Pancreas (tissue), 10 donors: ENCODE measurements at places on chromosomes 1 and 21.
A peak's percentile ranks its signal among the peaks of the same experiment; 100 is the strongest.

DNA sequence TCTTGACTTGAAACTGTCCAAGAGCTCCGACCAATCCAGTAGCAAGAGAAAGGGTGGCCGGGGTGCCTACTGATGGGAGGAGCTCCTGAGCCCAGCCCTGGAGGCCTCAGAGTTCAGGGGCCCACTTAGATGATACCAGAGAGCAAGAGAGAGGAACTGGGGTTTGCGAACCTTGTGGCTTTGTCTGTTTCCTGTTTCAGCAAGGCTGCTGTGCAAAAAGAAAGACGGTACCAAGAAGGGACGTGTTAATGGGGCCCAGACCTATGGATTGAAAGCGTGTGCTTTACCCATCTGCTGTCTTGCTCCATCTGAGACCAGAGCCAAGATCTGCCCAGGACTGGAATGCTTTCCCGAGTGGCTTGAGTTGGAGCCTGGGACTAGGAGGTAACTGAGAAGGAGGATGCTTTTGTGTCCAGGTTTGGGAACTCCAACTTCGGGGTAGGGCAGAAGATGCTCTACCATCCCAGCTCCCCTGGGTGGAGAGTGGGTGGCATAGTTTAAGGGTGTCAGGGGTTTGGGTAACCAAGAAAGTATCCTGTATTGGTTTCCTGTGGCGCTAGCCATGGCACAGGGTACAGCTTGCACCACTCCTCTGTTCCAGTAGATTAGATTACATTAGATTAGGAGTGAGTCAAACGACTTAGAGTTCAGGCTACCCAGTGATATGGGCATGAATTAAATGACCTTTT, at the start of gene TRAF3IP3:
TSS of gene TRAF3IP3 (plus strand) at position 128 of the 689 bp plus-strand sequence. CDS start 3,987 bp downstream, outside the sequence.
- H3K4me1 ChIP-seq, result no peaks in the 10 kb centered on the region
- no peaks in the 10 kb centered on the region for H3K27me3 ChIP-seq
- H3K4me3 ChIP-seq, result no peak within 1 kb of the TSS
- H3K27ac ChIP-seq, result no peak within 1 kb of the TSS
- DNase-seq, result peak; percentile 41
- no peaks in the 10 kb centered on the region for H3K36me3 ChIP-seq

GRCh38 chr1:4636644-4637380, 17.6 kb upstream of the AJAP1 start:
- no peaks in the 10 kb centered on the region for H3K4me1 ChIP-seq
- H3K4me3 ChIP-seq, result no peak overlapping the region
- no peaks in the 10 kb centered on the region for H3K36me3 ChIP-seq
- no peaks in the 10 kb centered on the region for H3K27me3 ChIP-seq
- DNase-seq, result no peak

DNA sequence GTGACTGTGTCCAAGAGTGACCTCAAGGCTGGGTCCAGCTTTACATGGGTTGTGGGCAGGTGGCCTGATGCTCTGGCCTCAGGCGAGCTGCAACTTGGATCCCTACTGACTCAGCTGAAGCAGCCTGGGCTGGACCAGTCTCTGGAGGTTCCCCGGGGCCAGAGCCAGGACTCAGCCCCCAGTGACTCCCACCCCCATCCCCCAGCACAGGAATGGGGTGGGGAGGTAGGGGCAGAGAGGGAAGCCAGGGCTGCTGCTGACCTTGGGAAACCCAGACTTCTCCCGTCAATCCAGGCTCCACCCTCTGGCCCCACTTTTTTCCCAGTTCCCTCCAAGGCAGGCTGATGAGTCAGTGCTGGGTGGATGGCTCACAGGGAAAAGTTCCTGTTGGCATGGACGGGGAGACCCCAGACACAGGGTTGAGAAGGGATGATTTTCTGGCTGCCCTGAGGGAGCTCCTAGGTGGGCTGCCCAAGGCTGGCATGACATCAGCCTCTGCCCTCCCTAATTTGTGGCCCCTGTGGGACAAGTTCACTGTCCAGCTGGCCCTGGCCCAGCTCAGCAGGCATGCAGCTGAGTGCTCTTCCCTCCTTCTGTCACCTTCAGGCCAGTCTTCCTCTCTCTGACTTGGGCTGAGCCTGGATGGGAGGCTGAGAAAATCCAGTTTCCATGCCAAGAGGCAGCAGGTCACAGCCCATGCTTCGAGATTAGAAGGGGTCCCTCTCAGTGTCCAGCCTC, 2.2 kb downstream of the ZC3H12A start:
- peak; percentile 75 for DNase-seq
- H3K4me1 ChIP-seq, result peaks cover 46% of the 10 kb centered on the region
- H3K27me3 ChIP-seq, result no peaks in the 10 kb centered on the region
- peak overlapping the region; percentile 93 for H3K27ac ChIP-seq

DNA sequence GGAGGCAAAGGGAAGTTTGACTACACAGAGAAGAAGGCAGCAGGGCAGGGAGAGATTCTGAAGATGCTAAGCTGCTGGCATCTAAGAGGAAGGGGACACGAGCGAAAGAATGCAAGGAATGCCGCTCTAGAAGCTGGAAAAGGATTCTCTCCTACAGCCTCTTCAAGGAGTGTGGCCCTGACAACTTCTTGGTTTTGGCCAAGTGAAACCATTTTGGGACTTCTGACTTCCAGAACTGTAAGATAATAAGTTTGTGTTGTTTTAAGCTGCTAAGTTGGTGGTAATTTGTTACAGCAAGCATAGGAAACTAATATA, 28.5 kb downstream of the MGST3 start:
- H3K27ac ChIP-seq, result no peak overlapping the region
- H3K4me3 ChIP-seq, result no peak overlapping the region
- H3K4me1 ChIP-seq, result no peaks in the 10 kb centered on the region
- peaks cover 17% of the 10 kb centered on the region for H3K36me3 ChIP-seq

- H3K4me3 ChIP-seq, result no peak overlapping the region
- no peak for DNase-seq
- H3K4me1 ChIP-seq, result no peaks in the 10 kb centered on the region
These were observed 30.0 kb upstream of the RALGPS2 start for GRCh38 chr1:178694923-178695525.

DNA sequence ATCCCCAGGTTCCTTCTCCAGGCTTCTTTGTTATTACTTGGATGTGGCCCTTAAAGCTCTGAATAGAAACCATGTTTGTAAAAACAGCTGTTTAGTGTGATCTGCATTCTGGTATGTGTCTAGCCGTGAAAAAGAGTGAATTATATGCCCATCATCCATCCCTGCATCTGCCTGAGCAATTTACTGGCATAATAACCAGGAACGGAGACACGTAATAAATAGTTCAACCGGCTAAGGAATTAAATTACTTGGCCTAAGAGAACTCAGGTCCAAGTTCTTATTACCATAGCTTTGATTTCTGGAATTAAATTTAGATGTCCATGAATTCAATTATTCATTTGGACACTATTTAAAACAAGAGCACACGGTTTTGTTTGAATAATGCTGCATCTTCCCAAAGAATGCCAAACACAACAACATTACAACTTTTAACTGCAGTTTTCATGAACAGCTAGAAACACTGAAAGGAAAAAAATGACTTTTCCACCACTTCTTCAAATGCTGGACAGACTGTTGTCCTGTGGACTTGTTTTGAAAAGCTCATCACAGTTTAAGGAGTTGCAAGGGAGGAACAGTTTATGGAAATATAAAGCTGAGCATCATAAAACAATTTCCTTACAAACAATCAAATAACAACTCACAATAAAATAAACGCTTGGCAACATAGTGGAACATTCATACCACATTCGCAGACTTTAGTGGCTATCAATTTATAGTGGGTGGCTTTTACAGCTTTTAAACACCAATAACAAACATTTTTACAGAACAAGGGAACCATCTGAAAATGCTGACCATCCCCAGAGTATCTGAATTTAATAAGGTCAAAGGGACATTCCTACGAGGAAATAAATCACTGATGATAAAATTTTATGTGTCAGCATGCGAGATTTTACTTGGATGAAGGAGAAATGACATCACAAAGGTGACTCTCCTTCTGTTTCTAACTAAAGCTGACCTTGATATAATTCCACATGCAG, 144.7 kb downstream of the APP start:
- H3K27me3 ChIP-seq, result no peaks in the 10 kb centered on the region
- H3K27ac ChIP-seq, result no peak overlapping the region
- no peak overlapping the region for H3K4me3 ChIP-seq
- no peak for DNase-seq

DNA sequence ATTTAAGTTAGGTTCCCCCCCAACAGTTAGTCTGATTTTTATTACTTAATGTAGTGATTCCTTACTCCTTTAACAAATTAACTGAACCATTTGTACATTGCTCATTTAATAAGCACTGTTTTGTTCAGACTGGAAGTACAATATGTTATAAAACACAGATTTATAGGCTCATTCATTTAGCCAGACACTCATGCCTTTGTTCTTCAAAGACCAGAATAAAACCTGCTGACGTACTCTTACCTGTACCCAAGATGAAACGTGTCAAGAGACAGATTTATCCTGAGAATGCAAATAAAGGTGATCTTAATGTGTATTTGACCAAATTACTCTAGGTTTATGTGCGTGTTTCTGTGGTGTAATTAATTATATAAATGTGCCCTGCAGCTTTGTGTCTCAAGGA, 92.8 kb downstream of the INTS7 start:
- no peak overlapping the region for H3K27ac ChIP-seq
- H3K36me3 ChIP-seq, result no peaks in the 10 kb centered on the region
- no peak overlapping the region for H3K4me3 ChIP-seq

DNA sequence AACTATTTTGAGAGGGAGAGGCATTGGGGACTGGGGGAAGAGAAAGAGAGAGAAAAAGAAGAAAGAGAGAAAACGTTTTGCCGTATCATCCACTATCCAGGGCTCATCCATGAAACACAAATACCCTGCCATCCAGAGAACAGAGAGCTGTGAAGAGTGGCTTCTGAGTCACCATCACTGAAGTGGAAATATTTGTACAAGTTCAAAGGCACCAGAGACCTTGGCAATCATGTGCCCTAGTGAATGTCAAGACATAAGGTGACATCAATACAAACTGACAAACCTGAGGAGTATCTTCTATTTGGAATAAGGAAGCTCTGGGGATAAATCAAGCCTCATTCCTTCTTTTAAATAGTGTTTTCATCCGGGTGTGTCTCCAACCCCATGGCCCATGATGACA, 197.2 kb upstream of the PROX1 start:
- peaks cover 4% of the 10 kb centered on the region for H3K4me1 ChIP-seq
- no peaks in the 10 kb centered on the region for H3K36me3 ChIP-seq
- H3K27me3 ChIP-seq, result no peaks in the 10 kb centered on the region
- no peak overlapping the region for H3K27ac ChIP-seq

GRCh38 chr1:23224739-23225648, 7.7 kb upstream of the HTR1D start:
- H3K27me3 ChIP-seq, result no peaks in the 10 kb centered on the region
- no peak overlapping the region for H3K4me3 ChIP-seq
- H3K36me3 ChIP-seq, result no peaks in the 10 kb centered on the region
- no peaks in the 10 kb centered on the region for H3K4me1 ChIP-seq
- no peak for DNase-seq
- no peak overlapping the region for H3K27ac ChIP-seq

GRCh38 chr1:30929135-30929889, 20.8 kb upstream of the SDC3 start:
- peaks cover 10% of the 10 kb centered on the region for H3K36me3 ChIP-seq
- H3K4me1 ChIP-seq, result no peaks in the 10 kb centered on the region
- H3K4me3 ChIP-seq, result no peak overlapping the region
- no peak for DNase-seq

- DNase-seq, result no peak
- peaks cover 9% of the 10 kb centered on the region for H3K4me1 ChIP-seq
- H3K4me3 ChIP-seq, result no peak overlapping the region
- H3K36me3 ChIP-seq, result no peaks in the 10 kb centered on the region
These were observed 76.7 kb upstream of the VCAM1 start for GRCh38 chr1:100642826-100643225.

GRCh38 chr1:201321826-201322390, 38.6 kb downstream of the PKP1 start:
- DNase-seq, result peak; percentile 39
- no peak overlapping the region for H3K4me3 ChIP-seq
- H3K27ac ChIP-seq, result no peak overlapping the region
- no peaks in the 10 kb centered on the region for H3K27me3 ChIP-seq
- no peaks in the 10 kb centered on the region for H3K4me1 ChIP-seq

GRCh38 chr1:110857964-110858948, 14.7 kb upstream of the CD53 start:
- no peak overlapping the region for H3K4me3 ChIP-seq
- no peaks in the 10 kb centered on the region for H3K4me1 ChIP-seq
- DNase-seq, result no peak

- no peaks in the 10 kb centered on the region for H3K27me3 ChIP-seq
- no peak overlapping the region for H3K27ac ChIP-seq
- H3K4me3 ChIP-seq, result no peak overlapping the region
- no peak for DNase-seq
- peaks cover 12% of the 10 kb centered on the region for H3K4me1 ChIP-seq
These were observed 8.9 kb upstream of the PDE9A start for GRCh38 chr21:42644223-42645208.

- no peaks in the 10 kb centered on the region for H3K36me3 ChIP-seq
- DNase-seq, result no peak
- no peak overlapping the region for H3K4me3 ChIP-seq
- H3K4me1 ChIP-seq, result no peaks in the 10 kb centered on the region
- no peak overlapping the region for H3K27ac ChIP-seq
- no peaks in the 10 kb centered on the region for H3K27me3 ChIP-seq
These were observed 93.6 kb downstream of the PKN2 start for GRCh38 chr1:88777604-88778149.

DNA sequence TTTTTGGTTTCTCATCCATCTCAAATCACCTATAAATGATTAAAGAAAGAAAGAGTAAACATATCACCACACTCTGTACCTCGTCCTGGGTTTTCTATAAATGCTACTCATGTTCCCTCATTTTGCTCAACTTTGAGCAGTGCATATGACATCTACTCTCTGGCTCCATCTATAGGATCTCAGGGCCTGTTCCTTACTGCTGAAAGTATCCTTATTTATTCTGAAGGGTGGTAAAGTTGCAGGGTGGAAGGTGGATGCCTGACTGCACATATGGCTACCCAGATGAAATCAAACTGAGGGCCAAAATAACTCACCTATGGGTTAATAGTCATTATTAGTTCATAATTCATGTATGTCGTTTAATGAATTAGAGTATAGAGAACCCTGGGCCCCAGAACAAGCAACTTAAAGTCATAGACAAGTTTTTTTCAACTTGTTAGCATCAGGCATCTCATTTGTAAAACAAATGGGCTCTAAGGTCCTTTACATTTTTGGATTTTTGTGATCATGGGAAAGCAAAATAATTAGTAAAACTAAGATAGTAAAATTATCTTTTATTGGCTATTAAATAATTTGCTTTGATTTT, 46.5 kb downstream of the NCF2 start:
- peaks cover 26% of the 10 kb centered on the region for H3K36me3 ChIP-seq
- H3K4me1 ChIP-seq, result no peaks in the 10 kb centered on the region
- H3K27ac ChIP-seq, result no peak overlapping the region
- no peak for DNase-seq

GRCh38 chr1:236141447-236142252, 689 bp upstream of the GPR137B start:
- H3K27me3 ChIP-seq, result no peaks in the 10 kb centered on the region
- peak overlapping the region; percentile 13 for H3K4me3 ChIP-seq
- no peaks in the 10 kb centered on the region for H3K36me3 ChIP-seq
- no peak overlapping the region for H3K27ac ChIP-seq

DNA sequence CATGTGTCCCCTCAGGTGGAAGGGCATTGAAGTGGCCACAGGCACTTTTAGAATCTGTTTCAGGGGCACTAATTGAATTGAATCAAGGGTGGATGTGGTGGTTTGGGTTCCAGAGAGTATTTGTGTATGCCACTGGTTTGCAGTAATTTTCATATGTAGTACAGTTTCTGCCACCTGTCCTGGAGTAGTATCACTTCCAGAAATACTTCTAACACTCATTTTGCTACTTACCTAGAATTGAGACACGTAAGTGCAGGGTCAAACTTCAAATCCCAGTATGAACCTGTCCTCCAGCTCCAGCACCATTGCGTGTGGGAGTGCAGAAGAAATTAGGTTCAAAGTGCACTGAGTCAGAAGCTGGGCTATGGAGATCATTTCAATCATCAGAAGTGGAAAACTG, 26.8 kb downstream of the RSPH1 start:
- H3K27ac ChIP-seq, result no peak overlapping the region
- DNase-seq, result no peak
- no peak overlapping the region for H3K4me3 ChIP-seq
